ENCODE measurements at places on chromosomes 2 and 18.

DNA sequence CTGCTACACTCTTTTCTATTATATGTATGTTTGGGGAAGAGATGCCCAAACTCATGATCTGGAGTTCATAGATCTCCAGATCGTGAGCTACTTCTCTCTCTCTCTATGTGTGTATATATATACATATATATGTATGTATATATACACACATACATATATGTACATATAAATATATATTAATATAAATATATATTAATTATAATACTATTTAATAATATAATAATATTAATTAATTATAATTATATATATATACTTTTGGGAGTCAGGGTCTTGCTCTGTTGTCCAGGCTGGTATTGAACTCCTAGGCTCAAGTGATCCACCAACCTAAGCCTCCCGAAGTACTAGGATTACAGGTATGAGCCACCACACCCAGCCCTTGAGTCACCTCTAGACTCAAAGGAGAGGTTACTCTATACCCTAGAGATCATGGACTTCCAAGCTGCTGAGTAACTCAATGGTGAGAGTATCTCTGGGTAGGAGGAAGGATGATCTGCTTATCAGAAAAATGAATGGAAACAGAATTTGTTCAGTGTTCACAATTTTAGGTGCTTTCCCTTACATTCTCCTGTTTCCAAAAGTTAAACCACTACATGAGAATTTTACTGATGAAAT lies 463.5 kb upstream of the TRIB2 start:
- DNase-seq = no peak

DNA sequence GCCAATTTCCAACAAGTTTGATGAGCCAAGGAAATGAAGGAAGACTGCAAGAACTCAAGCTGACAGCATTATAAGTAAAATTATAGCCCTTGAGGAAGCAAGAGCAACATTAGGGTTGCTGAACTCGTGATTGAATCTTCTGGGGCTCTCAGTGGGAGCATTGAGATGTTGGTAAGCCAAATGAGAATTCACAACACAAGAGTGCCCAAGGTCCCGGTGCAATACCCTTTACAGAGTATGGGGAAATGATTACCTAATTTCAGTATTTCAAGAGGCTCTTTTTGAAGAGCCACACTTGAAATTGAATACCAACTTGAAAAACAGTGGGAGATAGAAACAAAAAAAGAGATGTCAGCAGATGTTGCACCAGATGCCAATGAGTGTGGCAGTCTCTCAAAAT lies 554.5 kb downstream of the STK39 start:
- no peak for DNase-seq

- no peak for DNase-seq
Measured at GRCh38 chr2:225399504-225399903, at the start of gene NYAP2. NYAP2 (plus strand) TSS chr2:225399710; CDS start chr2:225408881, 9,171 bp downstream.

DNA sequence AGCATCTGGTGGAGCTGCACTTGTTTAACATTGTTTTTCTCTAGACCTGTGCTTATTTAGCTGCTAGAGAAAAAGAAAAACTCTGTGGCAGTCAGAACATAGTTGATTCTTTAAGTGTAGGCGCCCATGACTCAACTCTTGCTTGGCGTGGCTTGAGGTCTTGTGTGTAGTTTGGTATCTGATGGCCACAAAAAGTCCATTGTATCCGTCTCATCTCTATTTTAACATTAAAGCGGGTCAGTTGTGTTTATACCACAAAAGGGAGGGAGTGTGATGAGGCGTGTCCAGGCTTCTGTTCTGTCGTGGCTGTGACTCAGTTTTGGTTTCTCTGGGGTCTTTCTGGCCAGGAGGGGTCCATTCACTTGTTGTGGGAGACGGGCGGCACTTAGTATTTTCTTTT lies 24.2 kb upstream of the UGT1A8 start:
- DNase-seq = no peak

DNA sequence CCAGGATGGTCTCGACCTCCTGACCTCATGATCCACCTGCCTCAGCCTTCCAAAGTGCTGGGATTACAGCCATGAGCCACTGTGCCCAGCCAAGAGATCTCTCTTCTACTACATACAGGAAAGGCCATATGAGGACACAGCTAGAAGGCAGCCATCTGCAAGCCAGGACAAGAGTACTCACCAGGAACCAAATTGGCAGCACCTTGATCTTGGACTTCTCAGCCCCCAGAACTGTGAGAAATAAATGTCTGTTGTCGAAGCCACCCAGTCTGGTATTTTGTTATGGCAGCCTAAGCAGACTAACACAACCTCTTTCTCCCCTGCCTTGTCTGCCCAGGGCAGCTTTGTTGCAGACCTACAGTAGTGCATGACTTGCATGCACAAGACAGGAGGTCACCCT lies 211.3 kb upstream of the HAAO start:
- no peak for DNase-seq

DNA sequence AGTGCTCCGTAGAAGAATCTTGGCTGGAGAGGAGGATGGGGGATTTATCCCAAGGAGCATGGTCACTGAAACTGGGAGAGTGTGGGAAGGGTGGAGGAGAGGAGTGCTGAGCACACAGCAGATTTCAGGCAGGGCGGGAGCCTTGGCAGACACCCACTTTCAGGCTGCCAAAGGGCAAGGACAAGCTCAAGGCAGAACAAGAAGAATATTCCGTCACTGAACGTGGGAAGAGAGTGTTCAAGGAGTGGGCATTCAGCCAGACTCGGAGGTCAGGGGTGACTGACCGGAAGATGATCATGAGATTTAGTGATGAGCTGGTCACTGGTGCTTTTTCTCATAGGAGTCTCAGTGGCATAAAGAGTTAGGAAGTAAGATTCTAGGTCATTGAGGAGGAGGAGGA lies 136.2 kb upstream of the RASGRP3 start:
- no peak for DNase-seq
